ENCODE measurements at places on chromosomes 5 and 9. TPM values are rescaled to one million over a fixed set of nuclear protein-coding genes. Genes with fewer than 3 reads are reported as not detected.
A peak's percentile ranks its signal among the peaks of the same experiment; 100 is the strongest.

The OR13D1 gene
- not detected for polyA plus RNA-seq

The KIAA0825 gene
- polyA plus RNA-seq, result 0.89 TPM

- no peak for DNase-seq
- H3K4me1 ChIP-seq, result no peaks in the 10 kb centered on the region
- no peak overlapping the region for H3K4me3 ChIP-seq
- H3K36me3 ChIP-seq, result no peaks in the 10 kb centered on the region
- H3K27me3 ChIP-seq, result no peaks in the 10 kb centered on the region
These were observed 92.9 kb downstream of the ANKRD18A start for GRCh38 chr9:38527503-38527902.

DNA sequence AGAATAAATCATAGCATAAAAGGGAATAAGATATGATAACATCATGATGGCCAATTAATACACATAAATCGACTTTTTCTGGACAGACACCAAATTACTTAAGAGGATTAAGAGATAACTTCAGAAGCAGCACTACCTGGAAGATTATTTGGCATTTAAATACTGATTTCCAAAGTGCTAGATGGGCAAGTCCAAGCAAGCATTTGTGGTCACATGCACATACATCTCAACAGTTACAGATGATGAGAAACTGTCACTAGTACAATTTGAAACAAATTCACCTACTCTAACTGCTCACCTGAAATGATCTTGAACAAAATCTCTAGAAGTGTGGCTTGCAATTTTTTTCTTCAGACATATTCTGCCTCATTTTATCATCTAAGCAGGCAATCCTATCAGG lies 26.8 kb upstream of the RASGEF1C start:
- no peaks in the 10 kb centered on the region for H3K4me1 ChIP-seq
- peaks cover 94% of the 10 kb centered on the region for H3K36me3 ChIP-seq
- H3K4me3 ChIP-seq, result no peak overlapping the region
- DNase-seq, result no peak
- H3K27me3 ChIP-seq, result no peaks in the 10 kb centered on the region

- DNase-seq, result no peak
- no peaks in the 10 kb centered on the region for H3K36me3 ChIP-seq
- H3K4me1 ChIP-seq, result no peaks in the 10 kb centered on the region
- H3K27ac ChIP-seq, result no peak overlapping the region
- no peaks in the 10 kb centered on the region for H3K27me3 ChIP-seq
These were observed 1144.0 kb downstream of the TAF11L14 start for GRCh38 chr5:18778225-18778624.

DNA sequence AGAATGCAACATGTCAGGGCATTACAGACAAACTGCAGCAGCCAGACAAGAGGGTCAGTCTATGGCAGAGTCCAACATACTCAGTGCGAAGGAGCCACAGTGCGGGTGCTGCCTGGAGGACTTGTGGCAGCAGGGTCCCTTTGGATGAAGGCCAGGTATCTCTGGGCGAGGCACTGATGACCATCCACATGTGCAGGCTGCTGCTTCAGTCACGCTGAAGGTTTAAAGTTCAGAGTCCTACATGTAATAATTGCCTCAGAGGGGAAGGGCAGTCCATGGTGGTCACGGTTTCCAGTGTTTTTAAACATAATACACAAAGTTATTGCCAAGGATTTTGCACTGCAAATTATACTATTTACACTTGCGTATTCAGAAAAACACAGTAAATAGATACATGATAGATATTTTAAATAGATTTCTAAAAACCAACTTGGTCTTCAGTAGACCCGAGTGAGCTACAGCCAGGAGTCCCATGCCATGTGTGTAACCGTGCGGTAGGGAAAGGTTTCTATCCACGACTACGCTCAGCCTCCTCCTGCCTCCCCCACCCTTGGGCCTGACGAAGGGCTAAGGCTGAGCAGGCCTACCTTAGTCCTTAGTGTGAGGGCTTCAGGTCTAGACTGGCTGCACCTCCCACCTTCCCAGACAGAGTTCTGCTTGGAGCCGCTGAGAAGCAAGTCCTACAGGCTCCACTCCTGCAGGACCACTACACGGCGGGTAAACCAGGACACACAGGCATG lies 76.2 kb downstream of the GPR21 start:
- no peaks in the 10 kb centered on the region for H3K27me3 ChIP-seq
- peaks cover 37% of the 10 kb centered on the region for H3K36me3 ChIP-seq
- no peak for DNase-seq
- no peak overlapping the region for H3K4me3 ChIP-seq

DNA sequence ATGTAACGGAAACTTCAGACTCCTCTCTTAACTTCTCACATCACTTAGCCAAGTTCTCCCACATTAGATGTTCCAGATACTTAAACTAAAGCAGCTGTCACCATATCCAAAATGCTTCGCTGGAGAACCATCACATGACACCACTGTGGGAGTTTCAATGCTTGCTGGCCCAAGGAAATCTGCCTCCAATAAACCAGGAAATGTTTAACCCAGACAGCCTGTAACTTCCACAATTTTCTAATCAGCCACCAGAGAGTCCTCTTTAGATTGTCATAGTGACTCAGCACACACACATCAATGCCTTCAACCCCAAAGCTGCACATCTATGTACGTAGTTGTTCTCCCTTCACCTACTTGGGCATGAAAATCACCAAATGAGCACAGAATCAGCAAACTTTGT lies 118.7 kb downstream of the LPAR1 start:
- peak; percentile 57 for DNase-seq
- no peaks in the 10 kb centered on the region for H3K27me3 ChIP-seq
- H3K4me1 ChIP-seq, result peaks cover 13% of the 10 kb centered on the region
- peak overlapping the region; percentile 23 for H3K27ac ChIP-seq

DNA sequence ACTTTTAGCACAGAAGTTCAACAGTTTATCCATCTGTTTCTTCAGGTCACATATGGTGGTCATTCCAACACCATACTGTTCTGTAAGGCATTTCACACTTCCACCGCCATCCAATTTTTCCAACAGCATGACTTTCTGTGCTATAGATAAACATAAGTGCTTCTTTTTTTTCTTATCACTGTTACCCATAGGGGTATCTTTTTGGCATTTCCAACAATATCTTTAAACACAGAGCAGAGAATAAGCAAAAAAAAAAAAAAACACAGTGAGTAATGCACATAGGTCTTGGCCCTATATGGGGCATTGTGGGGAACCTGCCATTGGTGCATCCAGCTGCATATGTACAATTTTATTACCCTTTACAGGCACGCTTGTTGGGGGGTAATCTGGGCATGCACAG lies 12.2 kb upstream of the ZNF367 start:
- H3K27ac ChIP-seq, result no peak overlapping the region
- no peaks in the 10 kb centered on the region for H3K27me3 ChIP-seq
- no peaks in the 10 kb centered on the region for H3K36me3 ChIP-seq

DNA sequence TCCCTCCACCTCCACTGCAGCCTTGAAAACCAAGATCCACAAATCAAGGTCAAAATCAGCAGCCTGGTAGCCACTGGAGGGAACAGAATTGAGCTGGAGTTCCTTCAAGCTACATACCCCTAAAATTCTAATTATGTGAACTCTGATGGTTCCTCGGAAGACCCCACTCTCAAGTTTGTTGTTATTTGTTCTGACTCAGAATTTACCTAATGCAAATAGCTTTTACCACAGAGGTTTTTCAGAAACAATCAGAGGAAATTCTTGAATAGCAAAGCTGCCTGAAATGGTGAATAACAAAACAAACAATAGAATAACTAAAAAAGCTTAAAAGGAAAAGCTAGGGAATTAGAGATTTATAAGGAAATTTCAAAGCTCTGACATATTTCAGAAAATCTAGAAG lies 220.0 kb downstream of the CDH18 start:
- H3K36me3 ChIP-seq, result no peaks in the 10 kb centered on the region
- no peak for DNase-seq
- H3K4me1 ChIP-seq, result no peaks in the 10 kb centered on the region
- no peak overlapping the region for H3K27ac ChIP-seq
- no peak overlapping the region for H3K4me3 ChIP-seq

All from CD14-positive monocyte (primary cell).